ENCODE measurements at places on chromosomes 4 and X.

GRCh38 chrX:74230094-74230493, 73.9 kb upstream of the ZCCHC13 start:
- DNase-seq: no peak

- no peak for DNase-seq
Observed at GRCh38 chr4:159107203-159107925, 4.5 kb downstream of the RAPGEF2 start.

DNA sequence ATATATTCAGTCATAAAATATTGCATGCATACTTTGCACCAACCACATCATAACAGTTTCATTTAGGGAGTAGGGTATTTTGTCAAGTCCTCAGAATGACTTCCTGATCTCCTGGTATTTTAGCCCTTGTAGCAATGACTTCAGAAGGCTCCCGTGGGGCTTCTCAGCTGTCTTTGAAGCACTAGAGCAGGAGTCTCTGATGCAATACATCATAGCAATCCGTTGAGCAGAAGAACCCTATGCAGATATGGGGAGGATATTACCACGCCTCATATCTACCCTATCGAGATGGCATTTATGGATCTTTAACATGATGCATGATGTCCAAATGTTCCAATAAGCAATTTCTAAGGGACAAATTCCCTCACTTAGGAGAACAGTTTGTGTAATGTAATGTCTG, 373.7 kb upstream of the FTHL17 start:
- no peak for DNase-seq

GRCh38 chrX:29903360-29903759, 312.0 kb upstream of the MAGEB2 start:
- no peak for DNase-seq

All from cardiac septum (tissue), 1 donor.